ENCODE measurements at places on chromosomes 4 and X.

DNA sequence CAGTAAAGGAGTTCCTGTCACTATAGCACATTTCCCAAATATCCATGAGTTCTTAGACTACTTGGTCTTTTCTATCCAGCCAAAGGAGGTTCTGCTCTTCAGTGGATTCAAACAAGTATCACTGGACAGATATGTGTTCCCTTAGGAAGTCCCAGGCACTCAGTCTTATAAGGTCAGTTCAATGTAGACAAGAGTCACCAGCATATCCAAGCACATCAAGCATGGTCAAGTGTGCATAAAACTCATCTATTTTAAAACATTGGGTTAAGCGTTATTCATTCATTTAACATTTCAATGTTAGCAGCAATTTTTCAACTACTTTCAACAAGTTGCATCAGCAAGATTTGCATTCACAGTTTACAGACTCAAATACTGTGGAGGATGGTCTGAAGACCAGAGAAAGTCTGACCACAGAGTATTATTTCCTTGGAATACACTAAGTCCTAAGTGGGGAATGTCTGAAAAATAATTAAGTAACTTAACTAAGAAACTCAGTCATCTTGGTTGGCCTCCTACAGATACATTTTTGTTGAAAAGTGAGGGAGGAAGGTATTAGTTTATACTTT, 630.5 kb upstream of the IGFBP7 start:
- no peak for DNase-seq

GRCh38 chrX:105646592-105647372, 175.6 kb upstream of the NRK start:
- DNase-seq = no peak

- no peak for DNase-seq
Measured at GRCh38 chr4:142367418-142368180, 478.5 kb downstream of the INPP4B start.

GRCh38 chr4:79227860-79228259, 98.0 kb downstream of the NAA11 start:
- no peak for DNase-seq

- no peak for DNase-seq
Measured at GRCh38 chrX:68462197-68462596, 28.9 kb upstream of the OPHN1 start.

DNA sequence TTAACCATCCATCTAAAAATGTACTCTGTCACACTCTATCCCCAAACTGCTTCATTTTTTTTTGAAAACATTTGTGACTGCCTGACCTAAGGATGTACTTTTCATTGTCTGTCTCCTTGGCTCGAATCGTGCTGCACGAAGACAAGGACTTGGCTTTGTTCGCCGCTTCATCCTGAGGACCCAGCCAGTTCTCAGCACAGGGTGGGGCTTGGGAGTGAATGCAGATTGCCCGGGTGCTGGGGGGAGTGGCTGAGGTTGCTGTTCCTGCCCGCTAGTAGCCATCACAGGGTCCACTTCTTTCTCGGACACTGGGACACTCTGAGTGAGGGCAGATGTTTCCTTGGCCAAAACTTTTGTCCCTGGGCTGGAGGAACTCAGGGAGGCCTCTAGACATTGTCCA, 70.1 kb upstream of the CLCN4 start:
- no peak for DNase-seq

- peak; percentile 46 for DNase-seq
Measured at GRCh38 chr4:81314196-81314896, 99.3 kb upstream of the PRKG2 start.

GRCh38 chr4:27084685-27085361, 224.2 kb downstream of the STIM2 start:
- no peak for DNase-seq

DNA sequence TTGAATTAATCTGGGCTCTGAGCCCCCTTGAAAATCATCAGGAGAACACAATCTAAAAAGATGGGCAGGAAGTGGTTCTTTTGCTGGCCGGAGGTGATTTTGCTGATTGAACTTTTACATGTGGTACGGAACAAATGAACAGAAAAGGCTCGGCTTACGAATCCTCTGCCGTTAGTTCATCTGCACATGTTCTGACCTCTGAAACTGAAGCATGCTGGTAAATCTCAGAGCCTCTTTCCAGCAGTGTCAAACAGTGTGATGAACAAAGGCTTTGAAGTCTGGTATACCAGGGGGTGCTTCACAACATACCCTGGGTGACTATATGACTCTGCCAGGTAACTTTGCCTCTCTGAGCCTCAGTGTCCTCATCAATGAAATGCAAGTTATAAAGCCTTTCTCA, 194.2 kb upstream of the C1QTNF7 start:
- DNase-seq = peak; percentile 62

DNA sequence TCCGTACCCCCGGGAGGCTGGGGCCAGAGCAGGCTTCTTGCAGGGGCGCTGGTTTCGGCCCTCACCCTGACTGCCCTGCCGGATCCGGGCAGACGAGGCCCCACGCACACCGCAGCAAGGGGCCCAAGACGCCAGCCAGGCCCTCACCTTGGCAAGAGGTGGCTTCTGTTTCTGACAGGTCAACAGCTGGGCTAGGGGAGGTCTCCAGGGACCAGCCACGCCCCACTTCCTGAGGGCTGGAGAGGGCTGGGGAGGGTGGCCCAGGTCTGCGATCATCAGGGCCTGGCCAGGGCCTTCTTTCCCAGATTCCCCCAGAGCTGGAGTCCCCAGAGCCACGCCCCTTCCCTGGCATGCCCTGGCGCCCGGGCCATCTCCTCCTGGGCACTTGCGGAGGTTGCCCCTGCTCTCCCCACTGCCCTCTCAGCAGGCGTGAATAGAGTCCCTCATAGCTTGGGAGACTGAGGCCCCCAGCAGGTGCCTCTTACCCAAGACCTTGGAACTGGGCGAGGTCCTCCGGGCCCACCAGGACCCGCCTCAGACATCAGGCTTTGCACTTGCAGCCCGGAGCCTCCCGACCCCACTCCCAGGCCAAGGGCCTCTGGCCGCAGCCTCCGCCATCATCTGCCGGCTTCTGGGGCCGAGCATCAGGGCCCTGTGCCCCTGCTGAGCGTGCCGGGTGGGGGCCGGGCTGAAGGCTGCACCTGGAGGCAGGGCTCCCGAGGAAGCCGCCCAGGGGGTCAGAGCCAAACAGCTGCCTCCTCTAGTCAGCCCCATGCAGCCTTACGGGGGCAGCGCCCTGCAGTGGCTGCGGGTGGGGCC, 6.3 kb upstream of the FGFR3 start:
- no peak for DNase-seq

DNA sequence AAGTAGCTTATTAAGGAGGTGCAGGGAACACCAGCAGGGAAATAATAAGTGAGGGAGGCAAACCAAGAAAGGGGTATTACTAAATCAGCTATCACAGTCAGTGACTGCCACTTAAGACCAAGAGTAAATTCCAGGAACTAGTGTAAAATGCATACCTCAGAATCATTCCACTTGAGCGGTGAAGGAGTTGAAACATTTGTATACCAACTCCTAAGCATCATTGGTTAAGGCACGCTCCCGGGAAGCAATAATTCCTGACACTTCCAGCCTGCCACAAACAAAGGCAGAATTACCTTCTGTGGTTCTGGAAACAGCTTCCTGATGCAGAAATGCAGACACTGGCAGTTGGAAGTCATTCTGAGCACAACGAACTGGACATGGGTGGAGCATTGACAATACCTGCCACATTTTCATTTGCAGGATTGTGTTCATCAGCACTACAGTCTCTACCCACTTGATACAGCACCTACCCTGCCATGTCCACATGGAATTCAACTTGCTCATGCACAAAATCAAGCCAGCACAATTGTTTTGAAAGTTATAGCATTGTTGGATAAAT, 82.1 kb downstream of the PPP1R2C start:
- no peak for DNase-seq

DNA sequence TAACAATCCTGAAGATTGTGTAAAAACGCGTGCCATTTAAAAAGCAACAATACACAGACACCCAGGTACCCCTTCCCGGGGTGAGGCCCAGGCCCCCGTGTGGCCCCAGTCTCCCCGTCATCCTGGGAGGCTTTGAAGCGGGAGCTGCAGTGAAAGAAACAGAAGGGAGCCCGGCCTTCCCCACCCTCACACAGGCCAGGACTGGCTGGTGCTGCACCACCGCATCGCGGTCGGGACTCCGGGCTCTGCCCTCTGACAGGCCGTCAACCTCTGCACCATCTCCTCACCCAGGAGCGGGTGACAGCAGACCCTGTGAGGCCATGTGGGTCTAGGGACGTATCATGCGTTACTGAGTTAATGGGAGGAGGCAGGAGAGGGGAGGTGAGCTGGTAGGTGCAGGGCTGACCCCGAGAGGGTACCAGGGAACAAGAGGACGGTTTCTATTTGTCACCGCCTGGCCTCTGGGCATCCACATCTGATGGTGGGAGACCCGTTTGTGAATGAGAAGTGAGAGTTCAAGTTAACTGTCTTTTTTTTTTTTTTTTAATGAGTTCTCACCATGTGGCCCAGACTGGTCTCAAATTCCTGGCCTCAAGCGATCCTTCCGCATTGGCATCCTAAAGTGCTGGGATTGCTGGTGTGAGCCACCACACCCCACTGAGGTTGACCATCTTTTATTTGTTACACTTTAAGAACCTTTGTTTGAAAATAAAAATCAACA, 27.3 kb downstream of the PIGG start:
- DNase-seq = no peak

GRCh38 chr4:10697086-10697485, 12.5 kb upstream of the CLNK start:
- no peak for DNase-seq

GRCh38 chr4:73417973-73418372, 13.9 kb downstream of the ALB start:
- no peak for DNase-seq

DNA sequence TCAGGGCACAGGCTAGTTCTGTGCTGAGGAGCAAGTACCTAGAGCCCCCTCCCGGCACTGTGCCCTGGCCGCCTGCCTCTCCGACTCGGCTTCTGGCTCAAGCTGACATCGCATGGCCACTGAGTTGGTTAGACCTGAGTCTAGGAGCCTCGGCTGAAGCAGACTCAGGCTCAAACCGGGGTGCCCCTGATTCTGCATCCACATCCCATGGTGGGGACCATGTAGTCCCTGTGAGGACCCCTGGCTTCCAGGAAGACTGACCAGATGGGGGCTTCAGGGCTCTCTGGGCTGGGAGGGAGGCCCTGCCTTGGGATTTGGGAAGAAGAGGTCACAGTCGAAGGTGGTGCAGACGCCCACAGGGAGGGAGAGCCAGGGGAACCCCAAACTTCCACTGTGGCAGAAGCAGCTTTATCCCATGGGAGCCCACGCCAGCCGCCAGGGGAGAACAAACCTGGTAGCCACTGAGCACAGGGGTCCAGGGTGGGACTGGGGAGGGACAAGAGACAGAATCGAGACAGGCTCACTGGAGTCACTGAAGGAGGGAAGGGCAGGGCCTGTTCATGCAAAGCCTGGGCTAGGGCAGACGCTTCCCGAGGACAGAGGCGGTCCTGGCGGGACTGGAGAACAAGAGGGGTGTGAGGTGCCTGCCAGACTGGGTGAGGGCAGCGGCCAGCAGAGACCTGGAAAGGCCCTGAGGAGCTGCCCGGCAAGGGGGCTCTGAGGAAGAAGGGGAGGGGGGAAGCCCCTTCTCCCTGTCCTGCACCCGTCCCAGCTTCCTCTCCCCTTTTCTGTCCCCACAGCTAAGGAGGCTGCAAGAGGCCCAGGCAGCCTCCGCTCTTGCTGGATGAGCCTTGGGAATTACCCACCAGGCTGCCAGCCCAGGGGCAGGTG, 1.1 kb downstream of the PDE6B start:
- DNase-seq = no peak

- no peak for DNase-seq
Measured at GRCh38 chr4:159390648-159391047, 287.8 kb downstream of the RAPGEF2 start.

- peak; percentile 68 for DNase-seq
Measured at GRCh38 chr4:103046416-103047290, 27.1 kb upstream of the SLC9B1 start.

GRCh38 chr4:118981171-118981838, 92.7 kb downstream of the SYNPO2 start:
- DNase-seq = no peak

GRCh38 chrX:147876849-147877646, 34.7 kb upstream of the FMR1 start:
- no peak for DNase-seq

DNA sequence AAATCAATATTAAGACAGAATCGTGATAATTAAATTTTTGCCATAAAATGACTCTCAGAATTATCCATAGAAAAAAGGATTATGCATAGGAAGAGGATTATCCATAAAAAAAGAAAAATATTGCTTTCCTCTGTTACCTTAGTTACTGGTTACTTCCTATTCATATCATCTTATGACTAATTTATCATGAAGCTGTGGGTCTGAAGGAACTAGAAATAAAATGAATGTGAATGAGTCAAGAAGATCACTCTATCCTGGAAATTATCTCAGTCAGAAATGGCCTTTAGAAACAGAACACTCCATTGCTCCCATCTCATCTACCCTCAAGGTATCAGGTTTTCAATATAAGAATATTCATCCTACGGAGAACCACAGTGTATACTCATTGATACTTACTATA, 19.4 kb downstream of the RPS6KA6 start:
- DNase-seq = no peak

DNA sequence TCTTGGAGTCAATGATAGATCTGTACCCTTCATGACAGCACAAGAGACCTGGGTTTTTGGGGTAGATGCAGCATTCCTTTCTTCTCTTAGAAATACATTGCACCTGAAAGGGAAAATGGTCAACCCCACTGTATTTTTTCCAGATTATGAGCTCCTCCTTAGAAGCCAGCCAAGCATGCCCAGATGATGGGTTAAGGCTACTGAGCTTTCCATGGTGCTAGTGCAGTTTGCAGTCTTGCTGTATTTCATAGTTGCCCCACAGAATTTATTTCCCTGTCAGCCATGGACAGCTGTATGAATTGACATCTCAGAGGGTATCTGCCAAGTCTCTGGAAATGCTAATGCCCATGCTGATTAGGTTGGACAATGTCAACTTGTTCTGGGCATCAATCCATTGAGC, 73.7 kb upstream of the H2AZ1 start:
- no peak for DNase-seq

DNA sequence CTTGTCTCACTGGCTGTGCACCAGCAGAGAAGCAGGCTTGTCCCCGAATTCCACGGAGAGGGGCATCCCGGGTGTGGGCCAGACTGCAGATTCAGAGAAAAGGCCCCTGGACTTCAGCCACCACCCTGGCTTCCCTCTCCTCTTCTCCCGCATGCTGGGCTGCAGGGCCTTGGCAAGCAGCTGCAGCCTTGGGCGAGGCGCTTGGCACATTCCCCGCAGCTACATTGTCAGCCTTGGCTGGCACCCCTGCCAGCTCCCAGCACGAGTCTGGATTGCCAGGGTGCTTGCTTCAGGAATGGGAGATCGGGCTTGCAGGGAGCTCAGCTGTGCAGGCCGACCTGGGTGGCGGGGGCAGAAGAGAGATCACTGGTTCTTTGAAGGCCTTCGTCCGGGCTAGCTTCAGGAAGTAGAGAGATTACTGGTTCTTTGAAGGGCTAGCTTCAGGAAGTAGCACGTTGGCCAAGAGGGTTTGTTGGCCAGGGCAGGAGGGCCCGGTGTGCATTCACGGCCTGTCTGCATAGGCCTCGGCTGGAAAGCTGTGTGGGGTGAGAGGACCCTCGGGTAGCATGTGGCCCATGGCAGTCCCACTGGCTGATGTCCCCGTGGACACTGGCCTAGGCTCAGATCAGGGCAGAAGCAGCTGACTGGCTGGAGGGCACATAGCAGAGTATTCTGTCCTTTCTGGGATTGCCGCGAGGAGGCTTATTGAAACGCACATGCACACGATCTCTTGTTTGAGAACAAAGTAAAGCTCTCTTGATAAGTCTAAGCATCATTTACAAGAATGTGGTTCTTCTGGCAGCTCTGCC, 2.7 kb downstream of the ABCD1 start:
- DNase-seq = peak; percentile 18

- no peak for DNase-seq
Measured at GRCh38 chr4:154602404-154603020, 9.9 kb downstream of the FGG start.
